ENCODE measurements at places on chromosomes 5 and 9.

GRCh38 chr9:92636627-92637026 lies 33.3 kb downstream of the IPPK start:
- no peak for DNase-seq

GRCh38 chr5:149892594-149892993 lies 52.0 kb downstream of the PDE6A start:
- DNase-seq: no peak

DNA sequence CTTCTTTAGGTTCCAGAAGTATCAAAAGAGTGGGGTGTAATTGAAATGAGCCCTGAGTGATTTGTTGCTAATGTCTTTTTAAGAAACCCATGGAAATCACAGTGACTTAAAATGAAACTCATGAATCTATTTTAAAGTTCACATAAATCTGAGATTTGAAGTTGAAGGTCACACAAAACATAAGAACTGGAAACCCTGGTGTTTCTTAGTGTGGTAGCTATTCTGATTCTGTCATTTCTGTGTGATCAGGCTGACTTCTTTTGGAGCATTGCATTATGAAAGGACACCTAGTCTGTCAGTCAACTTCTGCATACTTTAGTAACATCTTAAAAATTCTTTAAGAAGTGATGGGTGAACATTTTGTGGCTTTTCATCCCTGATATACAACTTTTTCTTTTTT lies 448.8 kb downstream of the TLE4 start:
- no peak for DNase-seq

DNA sequence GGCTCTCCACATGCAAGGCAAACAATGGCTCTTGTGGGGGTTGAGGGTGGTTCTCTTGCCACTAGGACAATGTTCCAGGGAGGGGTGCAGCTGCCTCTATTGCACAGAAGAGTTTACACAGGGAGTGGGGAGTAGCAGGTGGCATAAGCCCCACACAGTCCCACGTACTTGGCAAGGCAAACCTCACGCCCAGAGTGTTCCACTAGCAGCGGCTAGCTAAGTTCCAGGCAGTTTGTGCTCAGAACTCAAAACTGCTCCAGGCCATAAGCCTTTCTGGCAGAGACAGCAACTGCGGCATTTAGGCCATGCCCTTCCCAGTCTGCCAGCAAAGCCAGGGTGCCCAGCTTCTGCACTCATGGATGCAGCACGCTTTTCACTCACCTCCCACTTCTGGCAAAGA lies 29.0 kb upstream of the BTNL3 start:
- DNase-seq: no peak

- no peak for DNase-seq
Observed at GRCh38 chr9:2041736-2042135, 26.6 kb downstream of the SMARCA2 start.

GRCh38 chr5:17021602-17021932 lies 85.5 kb upstream of the MYO10 start:
- DNase-seq: no peak

- DNase-seq: no peak
Observed at GRCh38 chr5:178546675-178547033, 43.5 kb downstream of the COL23A1 start.

- DNase-seq: no peak
Observed at GRCh38 chr9:132487980-132488535, 78.0 kb downstream of the CFAP77 start.

DNA sequence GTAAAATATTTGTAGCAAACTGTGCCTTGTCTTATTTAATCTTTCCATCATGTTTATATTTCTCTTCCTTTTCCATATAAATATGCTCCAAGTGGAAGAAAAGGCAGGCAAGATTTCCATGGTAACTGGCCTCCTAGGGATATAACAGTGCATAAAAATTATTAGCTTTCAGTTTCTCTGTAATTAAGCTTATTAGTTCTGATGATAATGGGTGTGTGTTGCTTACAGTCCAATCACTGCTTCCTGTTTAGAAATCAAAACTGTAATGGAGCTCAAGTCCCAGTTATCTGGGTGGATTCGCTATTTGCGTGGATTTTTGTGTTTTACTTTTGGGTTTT lies 213.0 kb downstream of the PJA2 start:
- no peak for DNase-seq

DNA sequence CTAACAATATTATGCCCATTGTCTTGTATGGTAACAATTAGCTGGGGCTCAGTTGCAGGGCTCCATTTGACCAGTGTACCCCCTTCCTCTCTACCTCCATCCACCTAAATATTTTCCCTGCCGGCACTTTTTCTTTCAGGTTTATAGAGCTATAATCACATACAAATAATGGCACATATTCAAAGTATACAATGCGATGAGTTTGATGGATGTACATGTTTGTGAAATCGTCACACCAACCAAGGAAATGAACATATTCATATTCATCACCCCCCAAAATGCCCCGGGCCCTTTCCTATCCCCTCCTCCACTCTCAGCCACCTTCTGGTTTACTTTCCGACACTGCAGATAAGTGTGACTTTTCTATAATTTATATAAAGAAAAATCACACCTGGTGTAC lies 351.5 kb downstream of the GADD45G start:
- DNase-seq: no peak

DNA sequence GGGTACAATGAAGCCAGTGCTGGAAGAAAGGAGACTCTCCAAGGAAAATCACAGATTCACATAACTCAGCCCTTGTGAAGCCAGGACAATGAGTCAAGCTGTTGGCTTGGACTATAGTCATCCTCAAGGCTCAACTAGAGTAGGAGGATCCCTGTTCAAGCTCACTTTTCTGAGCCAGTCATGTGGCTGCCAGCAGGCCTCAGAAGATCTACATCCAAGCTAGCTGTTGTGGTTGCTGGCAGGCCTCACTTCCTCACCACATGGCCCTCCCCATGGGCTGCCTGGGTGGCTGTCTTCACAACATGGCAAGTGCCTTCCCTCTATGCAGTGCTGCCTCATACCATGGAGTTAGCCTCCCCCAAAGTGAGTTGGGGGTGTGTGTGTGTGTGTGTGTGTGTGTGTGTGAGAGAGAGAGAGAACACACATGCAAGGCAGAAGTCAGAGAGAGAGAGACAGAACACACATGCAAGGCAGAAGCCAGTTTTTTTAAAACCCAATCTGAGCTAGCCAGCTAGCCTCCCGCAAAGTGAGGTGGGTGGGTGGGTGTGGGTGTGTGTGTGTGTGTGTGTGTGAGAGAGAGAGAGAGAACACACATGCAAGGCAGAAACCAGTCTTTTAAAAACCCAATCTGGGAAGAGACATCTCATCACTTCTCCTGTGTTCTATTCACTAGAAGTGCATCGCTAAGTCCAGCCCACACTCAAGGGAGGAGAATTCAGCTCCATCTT lies 17.1 kb downstream of the SCAI start:
- DNase-seq: no peak

GRCh38 chr9:35448496-35448895 lies 41.4 kb upstream of the RUSC2 start:
- no peak for DNase-seq

DNA sequence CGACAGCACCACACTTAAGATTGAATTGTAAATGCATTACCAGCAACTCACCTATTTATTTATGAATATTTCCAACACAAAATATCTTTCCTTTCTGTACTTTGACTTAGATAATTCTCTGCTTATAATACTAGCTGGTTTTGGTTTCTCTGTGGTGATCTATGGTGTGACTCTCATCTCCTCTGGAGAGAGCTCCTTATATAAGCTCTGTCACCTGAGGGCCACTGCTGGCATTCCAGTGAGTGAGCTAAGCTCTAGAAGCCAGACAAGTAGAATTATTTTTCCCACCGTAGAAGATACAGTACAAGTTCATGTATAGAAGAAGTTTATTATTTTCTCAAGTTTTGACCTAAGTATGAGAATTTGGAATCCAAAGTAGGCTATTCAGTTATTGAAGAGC lies 111.5 kb downstream of the CDC42SE2 start:
- DNase-seq: no peak

DNA sequence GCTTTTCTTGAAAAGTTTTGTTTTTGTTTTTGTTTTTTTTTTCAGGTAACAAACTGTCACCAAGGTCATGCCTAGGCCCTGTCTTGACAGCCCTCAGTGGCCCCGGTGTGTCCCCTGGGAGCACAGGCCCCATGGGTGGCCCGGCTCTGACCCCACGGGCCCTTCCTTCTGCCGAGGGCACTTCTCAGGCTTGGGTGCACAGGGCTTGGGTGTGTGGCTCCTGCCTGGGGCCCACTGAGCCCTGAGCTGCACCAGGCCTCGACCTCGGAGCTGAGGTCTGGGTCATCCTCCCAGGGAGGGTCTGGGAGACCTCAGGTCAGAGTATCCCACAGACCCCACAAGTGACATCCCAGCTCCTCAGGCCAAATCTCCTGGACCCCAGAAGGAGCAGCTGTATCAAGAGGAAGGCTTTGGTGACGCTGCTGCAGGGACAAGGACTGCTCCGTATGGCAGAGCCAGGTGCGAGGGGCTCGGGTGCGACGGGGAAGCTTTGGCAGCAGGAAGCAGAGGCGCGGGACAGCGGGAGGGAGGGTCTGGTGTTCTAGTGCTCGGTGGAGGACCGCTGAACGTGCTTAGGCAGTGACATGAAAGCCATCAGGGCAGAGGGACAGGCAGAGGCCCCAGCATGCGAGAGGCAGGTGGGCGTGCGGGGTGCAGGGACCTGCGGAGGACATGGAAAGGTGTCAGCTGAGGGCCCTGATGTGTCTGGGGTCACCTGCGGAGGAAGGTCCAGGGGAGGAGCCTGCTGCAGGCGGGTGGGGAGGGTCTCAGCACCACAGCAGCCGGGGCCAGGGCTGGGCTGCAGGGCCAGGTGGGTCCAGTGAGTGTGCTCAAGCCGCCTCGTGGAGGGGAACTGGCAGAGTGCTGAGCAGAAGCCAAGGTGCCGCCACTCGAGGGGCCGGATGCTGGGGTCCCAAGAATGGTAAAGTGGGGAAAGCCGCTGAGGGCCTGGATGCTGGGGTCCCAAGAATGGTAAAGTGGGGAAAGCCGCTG lies 18.4 kb upstream of the SLC9A3 start:
- no peak for DNase-seq

GRCh38 chr9:13360188-13360587 lies 80.7 kb upstream of the MPDZ start:
- no peak for DNase-seq

GRCh38 chr9:127203681-127204327 lies 60.8 kb upstream of the GARNL3 start:
- no peak for DNase-seq

DNA sequence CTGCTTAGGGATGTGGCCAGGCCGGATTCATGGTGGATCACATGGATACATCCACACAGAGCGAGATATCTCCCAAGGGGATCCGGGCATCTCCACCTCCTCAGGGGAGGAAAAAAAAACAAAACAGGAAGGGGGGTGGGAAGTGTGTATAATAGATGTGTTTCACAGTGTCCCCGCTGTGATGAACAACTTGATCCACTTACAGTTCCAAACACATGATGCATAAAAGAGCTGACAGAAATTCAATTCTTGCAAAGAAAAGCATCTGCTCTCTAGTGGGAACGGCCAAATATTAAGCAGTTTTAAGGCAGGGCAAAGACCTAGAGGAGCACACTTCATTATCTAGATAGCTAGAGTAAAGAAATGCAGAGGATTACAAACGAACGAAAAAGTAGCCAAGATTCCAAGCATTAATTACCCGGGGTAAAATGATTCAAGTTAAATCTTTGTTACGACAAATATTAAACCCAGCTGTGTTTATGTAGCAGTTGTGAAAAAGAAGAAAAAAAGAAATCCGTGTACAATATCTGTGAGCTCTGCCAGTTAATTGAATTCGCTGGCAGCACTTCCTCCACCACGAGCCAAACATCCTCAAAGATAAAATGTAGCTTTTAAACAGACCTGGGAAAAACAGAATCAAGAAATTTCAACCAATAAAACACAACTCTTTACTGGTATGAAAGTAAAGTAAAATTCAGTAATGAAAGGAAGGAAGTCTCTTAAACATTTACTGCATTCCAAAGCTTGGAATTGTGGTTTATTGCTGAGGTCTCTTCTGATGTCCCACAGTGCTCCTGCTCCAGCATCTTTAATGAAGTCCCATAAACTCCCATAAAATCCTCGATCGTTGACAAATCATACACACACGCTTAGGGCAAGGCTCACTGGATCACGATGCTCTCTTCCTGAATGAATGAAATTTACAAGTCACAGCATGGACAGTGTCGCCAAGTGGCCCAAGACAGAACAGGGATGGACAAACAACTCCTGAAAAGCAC lies 213.0 kb downstream of the CRB2 start:
- DNase-seq: no peak

DNA sequence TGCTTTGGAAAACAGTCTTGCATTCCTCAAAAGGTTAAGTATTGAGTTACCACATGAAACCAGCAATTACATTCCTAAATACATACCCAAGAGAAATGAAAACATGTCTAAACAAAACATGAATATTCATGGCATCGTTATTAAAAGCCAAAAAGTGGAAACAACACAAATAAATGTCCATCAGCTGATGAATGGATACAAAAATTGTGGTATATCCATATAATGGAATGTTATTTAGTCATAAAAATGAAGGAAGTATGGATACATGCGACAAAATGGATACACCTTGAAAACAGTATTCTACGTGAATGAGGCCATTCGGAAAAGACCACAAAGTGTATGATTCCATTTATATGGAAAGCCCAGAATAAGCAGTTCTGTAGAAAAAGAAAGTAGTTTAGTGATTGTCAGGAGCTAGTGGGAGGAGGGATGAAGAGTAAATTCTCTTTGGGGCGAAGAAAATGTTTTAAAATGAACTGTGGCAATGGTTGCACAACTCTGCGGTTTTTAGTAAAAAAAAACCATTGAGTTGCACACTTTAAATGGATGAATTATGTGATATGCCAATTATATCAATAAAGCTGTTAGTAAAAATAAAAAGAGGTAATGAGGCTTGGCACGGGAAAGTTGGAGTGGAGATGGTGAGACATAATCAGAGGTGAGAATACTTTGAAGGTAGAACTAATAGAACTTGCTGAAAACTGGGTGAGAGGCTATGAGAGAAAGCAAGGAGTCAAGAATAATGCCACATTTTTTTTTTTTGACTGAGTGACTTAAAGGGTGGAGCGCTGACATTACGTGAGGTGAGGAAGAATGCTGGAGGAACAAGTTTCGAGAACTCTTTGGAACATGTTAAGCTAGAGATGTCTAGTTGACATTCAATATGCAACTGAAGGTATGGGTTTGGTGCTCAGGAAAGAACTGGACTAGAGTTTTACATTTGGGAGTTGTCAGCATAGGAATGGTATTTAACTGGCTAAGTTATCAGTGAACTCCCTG lies 194.9 kb upstream of the ZNF608 start:
- DNase-seq: no peak

- no peak for DNase-seq
Observed at GRCh38 chr5:173895401-173896165, 7.4 kb downstream of the CPEB4 start.

GRCh38 chr9:20054734-20055133 lies 265.9 kb upstream of the SLC24A2 start:
- no peak for DNase-seq

DNA sequence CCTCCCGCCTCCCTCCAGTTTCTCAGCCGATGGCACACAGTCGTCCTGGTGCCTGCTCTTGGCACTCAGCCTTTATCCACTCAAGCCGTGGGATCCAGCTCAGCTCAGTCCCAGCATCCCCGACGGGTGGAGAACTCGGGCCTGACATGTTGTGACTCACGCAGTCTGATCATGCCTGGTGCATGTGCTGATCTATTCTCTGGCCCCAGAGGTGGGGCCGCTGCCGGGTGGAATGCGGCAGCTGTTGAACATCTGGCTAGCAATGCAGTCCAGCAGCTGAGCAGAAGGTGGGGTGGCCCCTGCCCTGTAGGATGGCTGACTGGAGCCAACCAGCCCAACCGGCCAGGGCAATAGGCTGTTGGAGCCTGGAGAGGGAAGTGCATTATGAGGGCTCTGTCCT lies 1.7 kb upstream of the AIF1L start:
- no peak for DNase-seq

All from cortex of kidney (tissue), 1 donor.